ENCODE measurements at places on chromosomes 2 and 18.

DNA sequence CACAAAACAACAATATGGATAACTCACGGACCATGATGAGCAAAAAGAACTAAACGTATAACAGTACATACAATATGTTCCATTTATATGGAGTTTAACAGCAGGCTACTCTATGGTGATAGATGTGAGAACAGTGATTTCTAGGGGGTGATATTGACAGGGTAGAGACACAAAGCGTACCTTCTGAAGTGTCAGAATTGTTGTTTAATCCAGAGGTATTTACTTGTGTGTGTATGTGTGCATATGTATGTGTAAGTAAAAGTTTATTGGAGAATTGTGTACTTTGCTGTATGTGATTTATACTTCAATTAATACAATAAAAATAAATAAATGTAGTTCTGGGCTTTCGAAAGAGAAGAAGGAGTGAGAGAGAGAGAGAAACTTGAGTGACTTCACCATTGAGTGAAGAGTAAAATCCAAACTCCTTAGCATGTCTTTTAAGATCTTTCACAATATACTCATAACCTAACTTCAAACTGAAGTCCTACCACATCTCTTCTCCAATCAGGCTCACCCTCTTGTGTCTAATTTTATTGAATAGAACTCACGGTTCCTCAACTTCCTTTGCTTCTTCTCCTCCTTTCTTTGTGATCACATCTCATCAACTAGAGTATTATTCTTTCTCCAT lies 126.0 kb upstream of the KLF7 start:
- no peak for DNase-seq

- no peak for DNase-seq
Observed at GRCh38 chr2:71780162-71780561, 326.8 kb downstream of the DYSF start.

DNA sequence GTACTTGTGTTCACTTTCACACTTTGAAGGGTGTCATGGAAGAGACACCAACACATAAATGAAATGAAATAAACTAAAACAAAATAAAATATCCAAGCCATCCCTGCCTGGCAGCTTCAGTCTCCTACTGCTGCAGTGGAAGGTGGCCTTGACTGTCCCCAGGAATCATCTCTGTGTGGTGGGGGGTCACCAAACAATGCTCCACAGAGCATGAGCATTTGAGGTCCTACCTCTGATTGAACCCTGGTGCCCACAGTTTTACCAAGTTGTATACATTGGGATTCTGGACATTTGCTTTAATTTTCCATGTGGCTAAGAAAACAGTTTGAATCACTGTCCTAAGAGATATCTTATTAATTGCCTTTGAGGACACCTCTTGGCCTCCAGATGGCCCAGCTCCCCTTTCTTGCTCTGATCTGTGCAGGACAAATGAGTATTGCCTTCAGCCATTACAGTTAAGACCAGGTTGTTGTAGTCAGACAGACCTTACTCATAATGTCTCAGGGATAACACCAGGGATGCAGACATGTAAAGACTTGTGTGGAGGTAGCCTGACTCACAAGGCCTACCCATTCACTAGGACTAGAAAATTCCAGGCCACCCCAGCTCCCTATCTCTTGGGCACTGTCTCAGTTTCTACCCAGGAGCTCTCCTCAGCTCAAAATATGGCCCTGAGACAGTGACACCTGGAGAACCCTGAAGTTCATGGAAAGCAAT lies 195.0 kb downstream of the MYCN start:
- no peak for DNase-seq

DNA sequence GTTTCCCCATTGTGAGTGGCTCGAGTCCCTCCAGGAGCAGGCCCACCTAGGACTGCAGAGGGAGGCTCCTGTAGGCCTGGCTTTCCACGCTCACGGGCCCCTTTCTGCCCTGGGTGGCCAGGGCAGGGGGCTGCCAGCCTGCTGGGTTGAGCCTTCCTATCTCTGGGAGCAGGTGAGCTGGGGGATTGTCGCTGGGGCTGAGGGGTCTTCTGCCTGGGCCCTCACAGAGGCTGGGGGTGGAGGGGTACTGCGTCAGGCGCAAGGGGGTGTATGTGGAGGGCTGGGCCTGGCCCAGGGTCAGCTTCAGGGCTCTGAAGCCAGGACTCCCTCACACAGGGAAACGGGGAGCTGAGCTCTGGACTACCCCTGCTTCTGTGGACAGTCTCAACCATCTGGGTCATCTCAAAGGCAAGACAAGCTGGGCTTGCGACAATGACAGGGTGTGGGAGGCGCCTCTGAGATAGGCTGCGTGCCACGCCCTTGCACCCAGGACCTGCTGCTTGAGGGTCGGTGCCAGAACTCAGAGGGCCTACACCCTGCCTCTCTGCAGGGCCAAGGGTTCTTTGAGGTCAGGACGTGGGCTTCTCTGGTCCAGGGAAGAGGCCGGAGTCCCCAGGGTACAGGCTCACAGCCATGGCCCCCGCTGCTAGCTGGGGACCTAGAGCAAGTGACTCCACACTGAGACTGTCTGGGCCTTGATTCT lies 206.1 kb downstream of the TWIST2 start:
- DNase-seq = no peak

DNA sequence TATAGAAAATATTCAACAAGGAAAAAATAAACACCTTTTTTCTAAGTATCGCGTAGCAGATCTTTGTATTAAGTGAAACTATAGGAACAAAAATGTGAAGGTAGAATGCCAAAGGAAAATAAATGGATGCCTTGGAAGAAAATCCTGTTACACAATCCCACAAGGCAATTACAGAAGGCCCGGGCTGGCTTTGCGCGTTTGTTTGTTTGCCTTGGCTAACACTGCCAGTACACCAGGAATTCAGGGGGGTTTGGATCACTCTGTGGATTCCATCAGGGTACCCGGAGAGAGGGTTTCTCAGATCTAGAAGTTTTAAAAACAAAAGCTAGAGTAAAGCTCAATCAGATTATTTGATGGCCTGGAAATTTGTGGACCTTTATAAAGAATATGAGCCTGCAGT lies 478.3 kb downstream of the FBXO15 start:
- no peak for DNase-seq

DNA sequence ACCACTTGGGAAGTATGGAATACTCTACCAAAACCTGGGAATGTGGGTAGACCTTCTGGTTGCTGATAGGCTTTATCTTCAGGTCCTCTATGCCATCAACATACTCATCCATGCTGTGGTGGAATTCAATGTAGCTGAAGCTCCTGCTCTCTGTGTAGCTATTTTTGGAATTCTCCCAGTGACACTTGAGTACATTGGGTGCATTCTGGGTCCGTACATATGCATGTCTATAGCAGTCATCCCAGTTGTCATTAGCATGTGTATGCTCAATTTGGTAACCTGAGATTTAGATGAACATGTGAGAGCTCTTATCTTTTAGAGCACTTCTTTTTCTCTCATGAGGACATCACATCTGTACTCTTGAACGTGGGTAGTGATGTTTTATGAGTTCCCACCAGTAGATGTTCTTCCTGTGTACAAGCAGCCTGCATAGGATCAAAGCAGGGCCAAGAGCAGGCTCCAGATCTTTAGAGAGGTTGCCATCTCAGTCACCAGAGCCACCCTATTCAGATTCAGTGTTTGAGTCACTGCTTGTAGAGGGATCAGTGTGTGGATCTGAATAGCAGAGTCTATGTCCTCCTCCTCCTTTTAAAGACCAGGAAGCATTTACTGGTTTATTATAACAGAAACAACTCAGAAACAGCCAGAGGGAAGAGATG lies 65.9 kb downstream of the MGAT5 start:
- no peak for DNase-seq

GRCh38 chr18:3594760-3595368 lies 144.9 kb downstream of the TGIF1 start:
- no peak for DNase-seq

DNA sequence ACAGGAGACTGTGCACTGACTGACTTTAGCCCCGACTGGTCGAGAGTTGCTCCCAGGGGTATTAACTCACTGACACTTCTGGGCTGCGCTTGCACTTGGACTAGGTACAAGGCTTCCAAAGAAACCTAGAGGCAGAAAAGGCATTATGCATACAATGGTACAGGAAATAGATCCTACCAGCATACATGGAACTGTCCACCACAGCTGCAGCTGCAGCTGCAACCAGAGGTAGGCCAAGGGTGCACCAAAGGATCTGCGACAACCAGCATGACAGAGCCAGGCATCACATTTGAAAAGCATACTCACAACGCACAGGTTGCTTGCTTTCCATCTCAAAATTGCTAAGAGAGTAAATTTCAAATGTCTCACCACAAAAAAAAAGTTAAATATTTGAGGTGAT lies 22.6 kb upstream of the PGAP1 start:
- DNase-seq = no peak

- no peak for DNase-seq
Observed at GRCh38 chr2:195848119-195848899, 191.3 kb downstream of the SLC39A10 start.

GRCh38 chr2:181904022-181904632 lies 12.6 kb downstream of the ITPRID2 start:
- DNase-seq = peak; percentile 8

GRCh38 chr2:226836548-226836885 lies 663 bp downstream of the RHBDD1 start:
- DNase-seq = no peak

DNA sequence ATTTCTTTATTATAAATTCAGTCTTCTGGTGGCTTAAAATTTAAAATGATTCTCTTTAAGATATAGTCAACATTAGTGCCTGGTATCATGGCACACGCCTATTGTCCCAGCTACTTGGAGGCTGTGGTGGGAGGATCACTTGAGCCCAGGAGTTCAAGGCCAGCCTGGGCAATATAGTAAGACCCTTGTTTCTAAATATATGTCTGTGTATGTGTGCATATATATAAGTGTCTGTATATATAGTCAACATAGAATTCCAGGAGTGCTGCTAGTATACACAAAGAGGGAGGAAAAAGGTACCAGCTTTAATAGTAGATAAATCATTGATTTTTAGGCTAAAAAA lies 24.9 kb downstream of the EIF4E2 start:
- DNase-seq = no peak

DNA sequence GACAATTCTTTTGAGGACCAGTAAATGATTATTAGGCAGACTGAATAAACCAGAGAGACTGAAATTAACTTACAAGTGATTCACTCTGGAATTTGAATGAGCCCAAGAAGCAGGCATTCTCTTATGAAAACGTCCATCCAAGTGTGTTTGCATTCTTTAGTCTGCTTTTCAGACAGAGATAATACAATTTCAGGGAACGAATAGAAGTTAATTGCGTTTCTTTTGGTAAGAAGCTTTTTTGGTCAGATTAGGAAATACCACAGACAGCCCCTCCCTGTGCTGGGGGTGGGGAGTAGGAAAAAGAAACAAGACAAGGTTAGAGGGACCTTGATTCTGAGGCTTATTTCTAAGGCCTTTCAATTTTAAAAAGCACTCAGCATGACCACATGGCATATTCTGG lies 874.4 kb downstream of the SUCLG1 start:
- no peak for DNase-seq

- no peak for DNase-seq
Observed at GRCh38 chr2:192186806-192187205, 7.9 kb downstream of the TMEFF2 start.

- no peak for DNase-seq
Observed at GRCh38 chr2:5410991-5411700, 281.0 kb upstream of the SOX11 start.

DNA sequence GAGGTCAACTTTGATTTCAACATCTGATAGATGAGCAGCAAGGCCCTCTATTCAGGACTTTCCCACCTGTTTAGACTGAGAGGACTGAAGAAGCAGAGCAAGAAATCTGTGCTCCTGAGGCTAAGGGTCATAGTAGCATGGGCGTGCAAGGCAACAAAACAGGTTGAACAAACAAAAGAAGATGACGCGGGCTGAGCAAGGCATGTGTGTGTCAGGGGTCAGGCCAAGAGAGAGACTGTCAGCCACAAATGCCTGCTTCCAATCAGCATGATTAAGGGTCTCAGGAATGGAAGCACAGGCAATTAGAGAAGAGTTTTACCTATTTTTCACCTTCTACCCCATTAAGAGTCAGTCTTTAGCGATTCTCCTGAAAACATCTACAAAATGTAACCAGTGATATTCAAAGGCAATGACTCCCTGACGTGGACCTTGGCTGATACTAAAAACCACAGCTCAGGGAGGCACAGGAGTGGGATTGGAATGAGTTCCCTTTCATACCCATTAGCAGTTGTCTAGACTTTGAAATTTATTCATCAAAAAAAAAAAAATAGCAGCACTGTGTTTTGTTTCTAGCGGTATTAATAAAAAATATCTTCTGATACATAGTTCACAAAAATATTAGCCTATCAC lies 81.9 kb downstream of the DYNAP start:
- DNase-seq = no peak

- DNase-seq = no peak
Observed at GRCh38 chr2:22078701-22079100, 954.9 kb downstream of the TDRD15 start.

GRCh38 chr18:68769461-68769860 lies 28.4 kb upstream of the CCDC102B start:
- DNase-seq = no peak

DNA sequence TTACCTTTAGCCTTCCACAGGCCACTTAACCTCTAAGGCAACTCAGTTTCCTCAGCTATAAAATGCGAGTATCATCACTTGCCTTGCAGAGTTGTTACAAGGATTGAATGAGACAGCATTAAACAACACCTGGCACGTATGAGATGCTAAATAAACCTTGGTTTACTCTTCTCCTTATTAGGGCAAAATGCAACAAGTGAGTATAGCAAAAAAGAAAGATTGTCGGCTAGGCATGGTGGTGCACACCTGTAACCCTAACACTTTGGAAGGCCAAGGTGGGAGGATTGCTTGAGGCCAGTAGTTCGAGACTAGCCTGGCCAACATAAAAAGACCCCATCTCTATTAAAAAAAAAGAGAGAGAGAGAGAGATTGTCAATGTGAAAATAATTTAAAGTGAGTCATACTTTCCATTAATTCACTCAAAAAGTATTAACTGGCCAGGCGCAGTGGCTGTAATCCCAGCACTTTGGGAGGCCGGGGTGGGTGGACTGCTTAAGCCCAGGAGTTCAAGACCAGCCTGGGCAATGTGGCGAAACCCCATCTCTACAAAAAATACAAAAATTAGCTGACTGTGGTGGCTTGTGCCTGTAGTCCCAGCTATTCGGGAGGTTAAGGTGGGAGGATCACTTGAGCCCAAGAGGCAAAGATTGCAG lies 8.0 kb downstream of the ATAD2B start:
- no peak for DNase-seq

DNA sequence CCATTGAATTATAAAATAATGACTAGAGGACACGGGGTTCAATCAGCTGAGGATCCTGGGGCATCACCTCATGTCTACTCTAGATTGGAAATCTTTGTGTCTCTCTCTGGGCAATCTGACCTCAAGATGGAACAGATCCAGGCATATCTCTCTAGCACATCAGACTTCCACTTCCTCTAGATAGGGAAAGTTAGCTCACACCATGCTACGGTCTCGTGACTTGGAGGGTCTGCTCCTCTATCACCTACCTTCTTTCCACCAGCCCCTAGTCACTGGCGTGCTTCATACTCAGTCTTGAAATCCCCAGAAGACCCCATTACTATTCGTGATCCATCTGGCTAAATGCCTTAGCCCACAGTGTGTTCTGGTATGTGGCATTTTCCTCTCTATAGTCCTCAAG lies 148.8 kb downstream of the ANKRD44 start:
- DNase-seq = no peak

GRCh38 chr2:222969491-222969890 lies 82.5 kb upstream of the KCNE4 start:
- no peak for DNase-seq

- DNase-seq = no peak
Observed at GRCh38 chr2:98480598-98480997, 35.9 kb downstream of the INPP4A start.
